ENCODE measurements at places on chromosomes 4 and X.

- DNase-seq = no peak
Measured at GRCh38 chr4:88219099-88219498, 60.7 kb upstream of the ABCG2 start.

DNA sequence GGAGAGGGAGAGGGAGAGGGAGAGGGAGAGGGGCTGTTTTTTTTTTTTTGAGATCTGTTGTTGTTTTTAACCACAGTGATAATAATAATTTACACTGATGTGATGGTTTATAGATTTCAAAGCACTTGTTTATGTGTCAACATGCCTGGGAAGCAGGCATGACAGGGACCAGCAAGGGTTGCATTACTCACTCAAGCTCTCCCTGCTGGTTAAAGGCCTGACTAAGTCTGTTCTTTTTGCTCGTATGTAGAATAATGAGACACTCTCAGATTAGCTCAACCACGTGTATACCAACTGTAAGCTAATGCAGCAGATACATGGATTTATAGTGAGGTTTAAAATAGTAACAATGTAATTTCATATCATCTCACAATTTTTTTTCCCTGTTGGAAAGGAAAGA is 134.6 kb upstream of the BOD1L1 start:
- no peak for DNase-seq

DNA sequence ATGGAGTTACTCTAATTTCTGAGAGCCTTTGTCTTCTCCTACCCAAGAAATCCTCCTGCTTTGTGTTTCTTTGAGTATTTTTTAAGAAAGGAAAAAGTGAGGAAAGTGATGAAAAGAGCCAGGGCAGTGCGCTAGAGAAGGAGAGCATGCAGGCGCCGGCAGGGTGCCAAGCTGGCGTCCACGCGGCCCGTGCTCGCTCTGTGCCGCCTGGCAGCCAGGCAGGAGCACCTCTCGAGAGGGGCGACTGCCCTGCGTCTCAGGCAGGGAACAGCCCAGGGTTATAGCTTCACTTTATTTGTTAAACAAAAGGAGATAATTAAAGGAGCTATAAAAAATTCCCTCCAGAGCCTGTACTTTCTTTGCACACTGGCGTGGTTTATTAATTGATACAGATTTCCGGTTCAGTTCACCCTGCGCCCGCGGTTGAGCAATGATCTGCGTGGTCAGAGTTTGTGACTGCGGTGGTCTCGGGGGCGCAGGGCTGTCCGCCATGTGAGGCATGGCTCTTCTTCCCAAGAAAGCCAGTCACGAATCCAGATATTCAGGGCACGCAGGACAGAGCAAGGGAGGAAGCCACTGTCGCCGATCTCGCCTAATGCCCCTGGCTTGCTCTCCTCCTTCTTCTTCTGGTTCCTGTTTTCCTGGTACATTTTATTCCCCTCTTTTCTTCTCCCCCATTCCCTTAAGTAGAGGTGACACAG is 110.8 kb upstream of the PAQR3 start:
- DNase-seq = no peak

- no peak for DNase-seq
Measured at GRCh38 chr4:180925805-180926204, 1317.4 kb upstream of the TENM3 start.

GRCh38 chr4:124705393-124705792 is 7.1 kb downstream of the ANKRD50 start:
- DNase-seq = no peak

DNA sequence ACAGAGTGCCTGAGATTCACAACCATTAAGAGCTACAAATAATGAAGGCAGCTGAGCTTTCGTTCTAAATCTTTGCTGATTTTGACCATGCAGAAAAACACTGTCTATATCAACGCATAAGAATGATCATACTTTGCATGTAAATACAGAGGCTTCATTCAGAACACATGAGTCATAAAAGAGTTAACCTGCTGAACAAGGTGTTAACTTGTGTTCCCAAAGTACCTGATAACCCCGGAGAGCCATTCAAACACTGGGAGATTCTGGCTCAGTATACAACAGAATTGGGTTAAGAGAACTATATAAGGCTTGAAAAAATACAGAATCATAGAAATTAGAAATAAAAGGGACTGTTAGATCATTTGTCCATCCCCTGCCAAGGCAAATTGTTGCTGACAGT is 964.3 kb upstream of the TENM3 start:
- no peak for DNase-seq

DNA sequence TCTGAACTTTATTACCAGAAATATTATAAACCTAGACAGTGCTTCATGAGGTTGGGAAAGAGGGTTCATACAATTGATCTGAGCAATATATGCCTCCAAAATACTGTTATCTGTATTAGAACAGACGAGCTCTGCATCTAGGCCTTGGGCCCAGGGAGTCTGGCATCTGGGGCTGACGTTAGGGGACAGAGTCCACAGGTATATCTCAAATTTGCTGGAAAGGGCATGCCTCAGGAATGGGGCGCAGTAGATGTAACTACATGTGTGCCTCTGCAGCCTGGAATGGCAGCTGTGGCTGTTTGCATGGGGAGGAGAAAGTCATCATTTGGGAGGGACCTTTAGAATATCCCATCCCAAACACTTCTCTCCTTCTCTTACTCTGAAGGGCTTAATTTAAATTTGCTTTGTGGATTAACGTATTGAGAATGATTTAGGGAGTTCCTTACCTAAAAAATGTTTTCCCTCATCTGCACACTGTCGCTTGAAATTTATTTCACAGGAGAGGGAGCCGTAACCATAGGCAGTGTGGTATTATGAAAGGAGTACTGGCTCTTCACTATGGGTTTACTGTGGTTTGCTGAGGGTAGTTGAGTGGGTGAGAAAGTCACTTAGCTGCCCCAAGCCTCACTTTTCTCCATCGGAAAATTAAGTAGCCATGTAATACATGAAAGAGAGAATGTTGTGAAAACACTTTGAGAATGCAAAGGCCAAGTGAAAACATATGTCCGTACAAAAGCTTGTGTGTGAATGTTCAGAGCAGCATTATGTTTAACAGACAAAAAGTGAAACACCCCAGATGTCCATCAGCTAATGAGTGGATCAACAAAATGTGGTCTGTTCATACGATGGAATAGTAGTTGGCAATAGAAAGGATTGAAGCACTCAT is 5.9 kb downstream of the ADD1 start:
- DNase-seq = no peak

DNA sequence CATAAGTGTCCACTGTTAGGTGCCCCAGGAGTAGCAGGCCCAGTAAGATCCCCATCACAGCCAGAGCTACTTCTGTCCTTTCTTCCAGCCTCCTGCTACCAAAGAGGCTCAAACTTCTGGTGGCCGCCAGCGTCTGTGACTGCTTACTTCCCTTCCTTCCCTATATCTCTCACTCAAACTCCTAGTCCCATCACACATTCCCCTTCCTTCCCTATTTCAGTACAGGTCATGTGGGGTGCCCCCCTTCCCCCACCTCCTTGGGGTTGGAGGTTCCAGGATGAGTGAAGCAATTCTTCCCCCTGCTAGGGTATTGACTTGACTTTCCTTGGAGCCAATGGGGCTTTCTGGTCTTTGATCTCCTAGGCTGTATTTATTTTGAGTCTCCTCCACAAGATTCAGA is at the start of gene VSIG4:
Gene VSIG4, minus strand, starts transcription at position 137 of the 400 bp plus-strand sequence. Its CDS starts 82 bp downstream, at position 55.
- DNase-seq = no peak

GRCh38 chr4:102606261-102606660 is 105.1 kb downstream of the NFKB1 start:
- DNase-seq = no peak

GRCh38 chr4:5378002-5378401 is 326.7 kb downstream of the STK32B start:
- no peak for DNase-seq

GRCh38 chr4:89358935-89359638 is 51.5 kb upstream of the GPRIN3 start:
- no peak for DNase-seq

- no peak for DNase-seq
Measured at GRCh38 chr4:56708146-56708545, 27.1 kb upstream of the HOPX start.

DNA sequence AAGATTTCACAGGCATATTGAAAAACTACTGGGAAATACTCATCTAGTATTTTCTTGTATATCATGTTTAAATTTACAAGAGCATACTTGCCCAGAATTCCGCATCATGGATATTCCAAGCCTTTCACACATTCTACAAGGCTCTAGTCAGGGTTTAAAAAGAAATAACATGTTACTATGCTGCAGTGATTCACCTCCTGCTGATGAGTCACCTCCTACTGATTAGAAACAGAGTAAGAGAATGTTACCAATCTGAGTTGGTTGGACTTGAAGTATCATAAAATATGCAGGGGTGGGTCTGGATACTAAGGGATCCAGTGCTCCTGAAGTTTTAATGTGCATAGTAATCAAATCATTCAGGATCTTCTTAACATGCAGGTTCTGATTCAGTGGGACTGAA is 192.0 kb upstream of the ANK2 start:
- DNase-seq = no peak

DNA sequence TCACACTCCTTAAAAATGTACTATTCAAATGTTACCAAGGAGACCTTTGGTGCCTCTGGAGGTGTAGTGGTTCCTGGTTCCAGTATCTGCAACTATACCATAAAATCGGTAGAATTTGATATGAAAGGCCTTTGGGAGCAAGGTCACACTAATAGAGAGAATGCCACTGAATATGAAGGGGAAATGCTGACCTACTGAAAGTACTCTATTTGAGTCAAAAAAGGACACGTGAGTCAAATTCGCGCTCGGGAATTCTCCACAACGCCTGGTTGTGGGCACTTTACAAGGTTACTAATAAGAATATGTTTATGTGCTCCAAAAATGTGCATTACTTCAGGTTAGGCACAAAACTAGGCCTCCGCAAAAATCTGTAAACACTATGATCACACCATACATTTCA is 39.5 kb upstream of the RELL1 start:
- DNase-seq = no peak

- no peak for DNase-seq
Measured at GRCh38 chr4:187464573-187464972, 531.0 kb upstream of the ZFP42 start.

- no peak for DNase-seq
Measured at GRCh38 chrX:12987900-12988594, 13.1 kb downstream of the TMSB4X start.

- DNase-seq = no peak
Measured at GRCh38 chrX:87896057-87896456, 378.5 kb downstream of the KLHL4 start.

- no peak for DNase-seq
Measured at GRCh38 chrX:131728295-131729145, 184.6 kb downstream of the OR13H1 start.

DNA sequence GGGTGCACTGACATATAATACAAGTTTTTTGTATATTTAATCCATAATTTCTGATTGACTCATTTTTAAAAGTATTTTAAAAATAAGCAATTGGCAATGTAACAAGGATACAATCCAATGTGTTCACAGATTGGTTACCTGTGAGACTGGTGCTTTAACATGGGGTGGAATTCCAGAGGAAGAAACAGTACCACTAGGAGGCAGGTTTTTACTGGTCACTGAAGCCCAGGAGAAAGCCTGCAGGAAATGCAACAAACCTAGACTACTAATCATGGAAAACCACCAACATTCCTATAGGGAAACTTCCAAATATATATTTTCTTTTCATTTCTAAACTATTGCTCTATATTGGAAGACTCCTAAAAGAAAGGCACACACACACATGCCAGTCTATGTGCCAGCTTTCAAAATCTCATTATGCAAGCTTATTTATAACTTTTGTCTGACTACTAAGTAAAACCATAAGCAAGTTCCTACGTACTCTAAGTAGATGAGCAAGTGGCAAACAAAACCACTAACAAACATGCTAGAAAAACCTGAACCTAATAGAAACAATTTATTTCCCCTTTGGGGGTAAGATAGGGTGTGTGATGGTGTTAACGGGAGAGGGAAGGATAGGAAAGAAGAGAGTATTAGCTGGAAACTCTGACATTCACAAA is 19.2 kb downstream of the G3BP2 start:
- DNase-seq = no peak

DNA sequence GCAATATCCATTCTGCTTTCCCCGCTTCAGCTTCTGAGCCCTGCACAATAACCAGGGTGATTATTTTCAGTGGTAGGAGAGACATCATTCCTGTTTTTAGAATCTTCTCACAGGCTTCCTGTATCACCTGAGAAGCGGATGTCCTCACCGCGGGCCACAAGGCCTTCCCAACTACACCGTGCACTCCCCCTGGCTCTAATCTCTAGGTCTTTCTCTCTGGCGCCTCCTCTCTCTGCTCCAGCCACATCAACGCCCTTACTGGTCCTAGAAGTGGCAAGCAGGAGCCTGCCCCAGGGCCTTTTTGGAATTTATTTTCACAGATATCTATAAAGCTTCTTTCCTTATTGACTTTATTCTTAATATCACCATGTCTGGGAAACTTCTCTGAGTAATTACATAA is 675.2 kb upstream of the FRG1 start:
- DNase-seq = no peak

GRCh38 chr4:89805297-89805696 is 31.7 kb downstream of the SNCA start:
- no peak for DNase-seq
